ENCODE measurements at places on chromosomes 1 and 21. TPM values are rescaled to one million over a fixed set of nuclear protein-coding genes. Genes with fewer than 3 reads are reported as not detected.

- H3K27ac ChIP-seq: no peak overlapping the region
- no peaks in the 10 kb centered on the region for H3K4me1 ChIP-seq
- H3K4me3 ChIP-seq: no peak overlapping the region
- no peaks in the 10 kb centered on the region for H3K27me3 ChIP-seq
- peak; percentile 36 for DNase-seq
Measured at GRCh38 chr1:28860332-28861073, 48.5 kb downstream of the OPRD1 start.

DNA sequence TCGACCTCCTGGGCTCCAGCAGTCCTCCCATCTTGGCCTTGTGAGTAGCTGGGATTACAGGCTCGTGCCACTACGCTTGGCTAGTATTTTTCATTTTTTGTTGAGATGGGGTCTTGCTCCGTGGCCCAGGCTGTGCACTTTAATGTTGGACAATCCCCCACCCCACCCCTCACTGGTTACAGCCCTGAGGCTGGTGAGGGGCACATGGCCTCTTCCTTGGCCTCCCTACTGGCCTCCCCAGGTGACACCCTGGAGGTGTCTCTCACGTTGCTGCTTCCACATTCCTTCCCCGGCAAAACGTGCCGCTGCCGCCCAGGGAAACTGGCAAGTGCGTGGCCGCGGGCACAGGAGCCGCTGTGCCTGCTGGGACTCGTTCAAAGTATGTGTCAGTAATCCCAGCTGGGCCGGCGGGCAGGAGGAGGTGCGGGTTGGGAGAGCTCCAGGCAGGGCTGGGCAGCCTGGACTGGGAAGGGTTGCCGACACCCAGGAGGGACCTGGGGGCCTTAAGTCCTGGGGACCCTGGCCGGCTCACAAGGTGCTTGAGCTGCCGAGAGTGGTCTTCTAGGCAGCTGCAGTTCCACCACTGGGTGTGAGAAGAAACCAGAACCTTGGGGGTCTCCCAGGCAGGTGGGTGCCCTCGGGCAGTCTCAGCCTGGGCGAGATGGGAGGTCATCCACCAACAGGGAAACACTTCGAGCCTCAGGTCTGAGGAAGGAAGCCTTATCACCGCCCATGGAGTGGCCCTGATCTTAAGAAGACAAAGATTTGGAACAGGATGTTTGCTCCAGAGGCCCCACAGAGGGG, 6.5 kb downstream of the WNT3A start:
- no peaks in the 10 kb centered on the region for H3K4me1 ChIP-seq
- no peak for DNase-seq
- peaks cover 23% of the 10 kb centered on the region for H3K27me3 ChIP-seq
- H3K36me3 ChIP-seq: no peaks in the 10 kb centered on the region
- H3K4me3 ChIP-seq: no peak overlapping the region

DNA sequence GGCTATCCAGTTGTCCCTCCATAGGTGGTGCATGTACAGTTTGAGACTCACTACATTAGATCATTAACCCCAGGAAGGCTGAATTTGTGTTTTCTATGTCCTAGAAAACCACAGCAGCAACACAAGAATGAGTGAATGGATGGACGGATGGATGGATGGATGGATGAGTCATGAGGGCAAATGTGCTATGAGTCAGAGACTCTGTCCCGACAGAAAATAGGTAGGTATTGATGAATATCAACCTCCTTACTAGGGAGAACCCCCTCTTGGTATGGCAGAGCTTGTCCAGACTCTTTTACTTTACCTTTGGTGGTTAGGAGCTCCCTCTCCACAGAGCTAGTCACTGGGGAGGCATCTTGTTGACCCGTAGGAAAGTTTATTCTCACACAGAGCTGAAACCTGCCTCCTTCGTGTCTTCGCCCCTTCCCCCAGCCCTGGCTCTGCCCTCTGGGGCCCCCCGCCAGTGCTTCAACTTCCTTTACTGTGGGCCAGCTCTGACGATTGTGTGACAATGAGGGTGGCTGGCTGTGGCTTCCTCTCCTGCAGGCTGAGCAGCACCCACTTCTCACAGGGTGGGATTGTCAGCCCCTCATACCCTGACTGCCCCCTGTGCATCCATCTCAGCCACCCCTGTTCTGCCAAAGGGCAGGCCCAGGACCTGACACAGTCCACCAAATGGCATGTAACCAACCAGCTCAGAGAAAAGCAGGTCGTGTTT, 145.2 kb downstream of the FOXD2 start:
- H3K36me3 ChIP-seq: no peaks in the 10 kb centered on the region
- H3K27ac ChIP-seq: no peak overlapping the region
- peaks cover 3% of the 10 kb centered on the region for H3K27me3 ChIP-seq
- no peak for DNase-seq
- no peak overlapping the region for H3K4me3 ChIP-seq

GRCh38 chr1:219066631-219067349, 106.9 kb upstream of the LYPLAL1 start:
- H3K36me3 ChIP-seq: no peaks in the 10 kb centered on the region
- no peak overlapping the region for H3K27ac ChIP-seq
- peak; percentile 75 for DNase-seq

DNA sequence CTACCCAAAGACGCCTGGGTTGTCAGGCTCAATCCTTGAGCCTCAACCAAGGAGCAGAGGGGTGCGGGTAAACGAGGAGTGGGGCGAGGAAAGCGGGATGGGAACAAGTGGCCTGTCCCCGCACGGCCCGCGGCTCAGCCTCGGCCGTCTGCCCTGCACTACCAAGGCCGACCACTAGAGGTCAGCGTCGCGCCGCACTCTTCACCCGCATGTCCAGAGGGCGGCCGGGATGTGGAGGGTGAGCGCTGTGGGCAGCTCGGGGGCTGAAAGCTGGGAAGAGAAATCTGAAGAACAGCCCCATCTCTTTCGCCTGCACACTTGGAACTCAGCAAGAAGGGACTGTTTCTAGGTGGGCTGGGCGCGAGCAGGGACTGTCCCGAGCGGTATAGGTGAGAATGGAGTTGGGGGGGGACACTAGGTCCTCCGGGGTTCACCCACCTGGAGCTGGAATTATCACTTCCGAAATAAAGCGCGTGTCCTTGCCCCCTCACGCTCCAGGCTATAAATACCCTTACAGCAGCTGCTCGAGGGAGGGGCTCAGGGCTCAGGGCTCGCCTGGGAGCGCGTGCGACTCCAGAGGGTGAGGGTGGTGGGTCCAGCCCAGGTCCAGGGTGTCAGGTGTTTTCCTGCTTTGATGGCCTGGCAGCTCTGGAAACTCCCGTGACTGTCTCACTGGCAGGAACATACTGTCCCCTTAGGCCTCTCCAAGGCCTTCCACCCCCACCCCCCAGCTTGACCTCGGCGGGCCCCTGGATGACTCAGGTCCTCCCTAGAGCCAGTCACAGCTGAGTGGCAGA, 9.8 kb downstream of the SLC30A2 start:
- H3K27me3 ChIP-seq: no peaks in the 10 kb centered on the region
- peak overlapping the region; percentile 85 for H3K4me3 ChIP-seq
- peak; percentile 74 for DNase-seq
- H3K36me3 ChIP-seq: no peaks in the 10 kb centered on the region

DNA sequence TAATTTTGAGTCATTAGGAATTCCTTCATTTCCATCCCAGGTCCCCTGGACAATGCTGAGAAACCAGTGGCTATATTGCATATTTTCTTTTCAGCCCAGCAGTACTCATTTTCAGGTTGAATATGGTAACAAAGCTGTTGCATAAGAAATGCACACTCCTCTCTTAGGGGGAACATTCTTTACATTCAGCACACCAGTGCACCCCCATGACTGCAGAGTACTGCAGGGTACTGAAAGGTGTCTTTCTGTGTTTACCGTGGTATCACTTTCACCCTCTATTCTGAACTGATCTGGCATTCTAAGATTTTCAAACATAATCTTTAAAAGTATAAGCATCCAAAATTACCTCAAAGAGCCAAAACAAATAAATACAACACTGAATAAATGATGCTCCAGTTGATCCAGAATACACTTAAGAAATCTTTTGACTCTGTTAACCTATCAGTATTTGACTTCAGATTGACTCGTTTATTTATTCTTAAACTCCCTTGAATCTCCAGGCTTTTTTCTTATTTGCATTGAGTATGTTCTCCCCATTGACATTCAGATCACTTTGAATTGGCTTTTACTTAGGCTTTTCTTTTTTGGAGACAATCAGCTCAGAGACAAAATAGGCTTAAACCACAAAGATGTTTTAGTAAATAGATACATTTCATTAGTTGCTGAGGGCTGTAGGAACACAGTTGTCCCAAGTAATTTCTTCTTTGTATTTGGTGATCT, 213.6 kb downstream of the NFIA start:
- DNase-seq: no peak
- H3K27me3 ChIP-seq: no peaks in the 10 kb centered on the region
- no peak overlapping the region for H3K4me3 ChIP-seq
- H3K27ac ChIP-seq: no peak overlapping the region

- H3K27me3 ChIP-seq: no peaks in the 10 kb centered on the region
- H3K27ac ChIP-seq: no peak overlapping the region
- H3K4me1 ChIP-seq: no peaks in the 10 kb centered on the region
- no peak for DNase-seq
- no peaks in the 10 kb centered on the region for H3K36me3 ChIP-seq
- H3K4me3 ChIP-seq: no peak overlapping the region
Measured at GRCh38 chr1:116477429-116477828, 93.4 kb downstream of the CD58 start.

DNA sequence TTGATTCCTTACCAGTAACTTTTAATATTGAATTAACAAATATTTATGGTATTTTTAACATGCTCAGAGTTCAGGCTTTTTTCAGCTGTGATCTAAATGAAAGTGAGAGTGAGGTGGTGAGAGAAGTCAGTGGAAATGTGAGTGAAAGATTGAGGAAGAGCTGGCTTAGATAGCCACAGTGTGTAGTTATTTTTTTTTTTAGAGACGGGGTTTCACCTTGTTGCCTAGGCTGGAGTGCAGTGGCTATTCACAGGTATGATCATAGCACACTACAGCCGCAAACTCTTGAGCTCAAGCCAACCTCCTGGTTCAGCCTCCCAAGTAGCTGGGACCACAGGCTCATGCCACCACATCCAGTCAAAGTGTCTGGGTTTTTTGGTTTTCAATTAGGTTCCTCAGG, 10.9 kb downstream of the RNF11 start:
- H3K27ac ChIP-seq: no peak overlapping the region
- DNase-seq: no peak
- peaks cover 8% of the 10 kb centered on the region for H3K4me1 ChIP-seq
- no peaks in the 10 kb centered on the region for H3K27me3 ChIP-seq
- no peaks in the 10 kb centered on the region for H3K36me3 ChIP-seq

- H3K36me3 ChIP-seq: no peaks in the 10 kb centered on the region
- peaks cover 21% of the 10 kb centered on the region for H3K4me1 ChIP-seq
- DNase-seq: no peak
- H3K27ac ChIP-seq: no peak overlapping the region
- H3K4me3 ChIP-seq: peak overlapping the region; percentile 61
Measured at GRCh38 chr1:25858494-25858893, 763 bp downstream of the AUNIP start.

GRCh38 chr1:183956559-183957188, 80.9 kb downstream of the COLGALT2 start:
- no peak overlapping the region for H3K27ac ChIP-seq
- H3K27me3 ChIP-seq: peaks cover 5% of the 10 kb centered on the region
- no peak overlapping the region for H3K4me3 ChIP-seq
- peaks cover 9% of the 10 kb centered on the region for H3K4me1 ChIP-seq

GRCh38 chr1:229004066-229004833, 266.7 kb upstream of the RAB4A start:
- no peaks in the 10 kb centered on the region for H3K27me3 ChIP-seq
- no peaks in the 10 kb centered on the region for H3K4me1 ChIP-seq
- H3K4me3 ChIP-seq: no peak overlapping the region

DNA sequence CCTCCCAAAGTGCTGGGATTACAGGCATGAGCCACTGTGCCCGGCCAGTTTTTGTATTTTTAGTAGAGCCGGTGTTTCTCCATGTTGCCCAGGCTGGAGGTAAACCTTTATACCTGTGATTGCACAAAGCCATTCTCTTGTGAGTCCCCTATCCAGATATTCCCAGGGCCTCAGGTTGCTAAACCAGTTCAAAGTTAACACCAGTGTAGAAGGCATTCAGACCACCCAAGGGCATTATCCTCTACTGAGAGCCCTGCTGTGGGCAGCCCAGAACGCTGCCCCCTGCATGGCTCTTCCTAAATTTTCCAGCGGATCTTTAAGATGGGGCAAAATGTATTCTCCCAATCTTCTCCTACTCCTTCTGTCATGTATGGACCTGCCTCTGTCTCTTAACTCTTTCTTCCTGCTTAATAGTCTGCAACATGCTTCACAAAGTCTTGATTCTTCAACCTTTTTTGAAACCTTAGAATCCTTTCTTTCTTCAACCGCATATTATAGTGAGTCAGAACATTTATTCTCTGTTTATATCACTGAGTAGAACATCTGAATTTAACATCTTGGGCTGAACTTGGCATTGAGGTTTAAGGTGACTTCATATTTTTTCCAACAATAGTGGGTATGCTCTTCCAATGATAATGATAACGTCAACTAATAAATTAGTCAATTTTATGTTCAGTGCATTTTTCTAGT, 36.0 kb downstream of the UBE4B start:
- H3K27me3 ChIP-seq: no peaks in the 10 kb centered on the region
- no peaks in the 10 kb centered on the region for H3K36me3 ChIP-seq
- no peak for DNase-seq
- no peak overlapping the region for H3K4me3 ChIP-seq

DNA sequence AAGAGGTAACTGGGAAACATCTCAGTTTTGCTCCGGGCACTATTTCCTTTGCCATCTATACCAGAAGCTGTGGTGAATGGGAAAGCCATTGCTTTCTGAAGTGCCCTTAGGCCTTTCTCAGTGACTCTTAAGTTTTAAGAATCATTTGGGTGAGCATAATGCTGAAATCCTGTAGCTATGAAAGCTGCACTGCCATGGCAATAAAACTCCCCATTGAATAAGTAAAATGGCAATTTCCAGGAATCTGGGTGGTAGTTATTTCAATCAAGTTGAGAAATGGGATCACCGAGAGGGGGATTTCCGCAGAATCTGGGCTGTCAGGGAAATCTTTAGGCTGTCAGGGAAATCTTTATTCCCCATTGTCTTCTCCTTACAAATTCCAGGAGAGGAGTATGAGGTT, 26.8 kb upstream of the MACF1 start:
- H3K4me1 ChIP-seq: peaks cover 47% of the 10 kb centered on the region
- H3K36me3 ChIP-seq: no peaks in the 10 kb centered on the region
- peak overlapping the region; percentile 96 for H3K27ac ChIP-seq
- DNase-seq: peak; percentile 28
- no peaks in the 10 kb centered on the region for H3K27me3 ChIP-seq

DNA sequence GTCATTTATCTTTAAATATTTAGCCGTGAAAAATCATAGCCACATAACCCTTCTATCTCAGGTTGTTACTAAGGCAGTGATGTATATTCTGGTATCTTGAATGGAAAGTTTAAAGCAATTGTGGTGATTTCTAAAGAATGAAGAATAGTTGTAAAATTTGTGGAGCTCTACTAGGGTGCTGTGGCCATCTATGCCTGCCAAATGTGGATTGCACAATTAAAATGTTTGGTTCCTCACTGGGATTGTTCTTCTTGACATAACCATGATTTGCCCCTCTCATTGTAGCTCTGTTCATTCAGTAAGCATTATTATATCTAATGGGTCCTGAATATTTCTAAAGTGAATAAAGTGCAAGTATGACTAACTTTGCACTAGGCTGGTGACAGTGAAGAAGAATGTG, 50.1 kb downstream of the AK4 start:
- no peak overlapping the region for H3K4me3 ChIP-seq
- no peaks in the 10 kb centered on the region for H3K27me3 ChIP-seq
- no peak overlapping the region for H3K27ac ChIP-seq
- no peaks in the 10 kb centered on the region for H3K36me3 ChIP-seq

Gene LRRC42
- 28.1 TPM for total RNA-seq

Gene SAMSN1
- total RNA-seq: 5.3 TPM

Gene TAS1R1
- total RNA-seq: not detected
